ENCODE measurements at places on chromosomes 1 and 21.
A peak's percentile ranks its signal among the peaks of the same experiment; 100 is the strongest.

- DNase-seq: no peak
These were observed 107.5 kb downstream of the CSMD2 start for GRCh38 chr1:34057347-34058130.

GRCh38 chr1:153903841-153904455, 18.8 kb downstream of the GATAD2B start:
- DNase-seq: no peak

DNA sequence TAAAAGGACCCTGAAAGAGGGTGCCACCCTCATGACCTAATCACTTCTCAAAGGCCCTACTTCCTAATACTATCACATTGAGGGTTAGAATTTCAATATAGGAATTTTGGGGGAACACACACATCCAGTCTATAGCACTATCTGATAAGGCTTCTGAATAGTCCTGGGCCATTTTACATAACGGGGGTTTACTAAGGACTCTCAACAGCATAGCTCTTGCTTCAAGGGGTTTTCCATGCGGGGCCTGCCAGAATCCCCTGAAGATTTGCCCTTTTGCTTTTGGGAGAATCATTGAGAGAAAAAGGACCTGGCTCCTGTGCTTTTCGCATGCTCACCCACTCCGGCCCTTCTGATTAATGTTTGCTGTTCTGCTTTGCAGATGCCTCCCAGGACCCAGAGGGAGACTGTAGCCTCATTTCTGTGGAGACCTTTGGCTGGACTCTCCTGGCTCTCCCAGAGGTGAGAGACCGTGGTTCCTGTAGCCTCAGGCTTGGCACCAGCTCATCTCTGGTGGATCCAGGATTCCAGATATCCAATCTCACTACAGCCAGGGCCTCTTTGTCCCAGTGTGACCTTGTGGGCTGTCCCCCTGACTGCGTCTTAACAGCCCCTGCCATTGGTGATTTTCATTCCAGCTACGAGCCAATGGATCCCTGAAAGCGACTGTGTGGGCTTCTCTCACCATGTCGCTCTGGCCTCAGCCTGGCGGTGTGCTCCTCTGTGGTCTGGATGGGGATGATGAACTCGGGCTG, 72.6 kb downstream of the DDR2 start:
- DNase-seq: no peak

GRCh38 chr1:183638649-183639387, 3.2 kb upstream of the ARPC5 start:
- no peak for DNase-seq

DNA sequence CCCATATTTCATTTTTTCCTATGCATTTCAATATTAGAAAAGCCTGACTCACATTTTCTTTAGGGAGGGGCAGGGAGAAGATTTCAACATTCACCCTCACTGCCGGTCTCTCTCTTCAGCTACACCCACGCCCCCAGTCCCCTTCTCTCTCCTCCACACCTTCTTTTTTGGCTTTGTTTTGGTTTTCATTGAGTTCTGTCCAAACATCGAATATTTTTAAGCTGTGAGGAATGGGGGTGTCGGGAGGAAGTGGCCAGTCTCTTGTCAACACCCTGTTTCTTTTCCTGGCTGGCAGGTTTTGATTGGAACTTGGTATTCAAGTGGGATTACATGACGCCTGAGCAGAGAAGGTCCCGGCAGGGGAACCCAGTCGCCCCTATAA, 177.3 kb downstream of the PGBD5 start:
- DNase-seq: no peak

GRCh38 chr1:109773203-109773899, 9.6 kb upstream of the EPS8L3 start:
- peak; percentile 37 for DNase-seq

DNA sequence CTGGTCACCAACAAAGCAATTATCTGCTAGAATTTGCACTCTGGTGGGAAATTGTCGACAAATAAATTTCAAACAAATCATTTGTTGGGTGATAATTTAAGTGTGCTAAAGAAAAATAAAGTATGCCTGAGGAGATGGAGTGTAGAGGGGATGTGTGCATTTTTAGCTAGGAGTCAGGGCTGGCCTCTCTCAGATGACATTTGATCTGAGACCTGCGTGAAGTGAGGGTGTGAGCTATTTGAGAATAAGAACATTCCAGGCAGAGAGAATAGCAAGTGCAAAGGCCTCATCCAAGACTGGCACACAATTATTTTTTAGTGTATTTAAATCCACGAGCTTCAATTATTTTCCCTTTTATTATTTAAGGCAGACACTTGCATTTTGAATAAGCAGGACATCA, 19.7 kb upstream of the S1PR1 start:
- no peak for DNase-seq

GRCh38 chr1:236565530-236565929, 38.8 kb downstream of the HEATR1 start:
- no peak for DNase-seq

GRCh38 chr1:184145083-184145482, 93.6 kb downstream of the TSEN15 start:
- no peak for DNase-seq

GRCh38 chr1:230629511-230629910, 12.8 kb upstream of the COG2 start:
- no peak for DNase-seq

GRCh38 chr1:101308935-101309333, 72.1 kb downstream of the S1PR1 start:
- no peak for DNase-seq

DNA sequence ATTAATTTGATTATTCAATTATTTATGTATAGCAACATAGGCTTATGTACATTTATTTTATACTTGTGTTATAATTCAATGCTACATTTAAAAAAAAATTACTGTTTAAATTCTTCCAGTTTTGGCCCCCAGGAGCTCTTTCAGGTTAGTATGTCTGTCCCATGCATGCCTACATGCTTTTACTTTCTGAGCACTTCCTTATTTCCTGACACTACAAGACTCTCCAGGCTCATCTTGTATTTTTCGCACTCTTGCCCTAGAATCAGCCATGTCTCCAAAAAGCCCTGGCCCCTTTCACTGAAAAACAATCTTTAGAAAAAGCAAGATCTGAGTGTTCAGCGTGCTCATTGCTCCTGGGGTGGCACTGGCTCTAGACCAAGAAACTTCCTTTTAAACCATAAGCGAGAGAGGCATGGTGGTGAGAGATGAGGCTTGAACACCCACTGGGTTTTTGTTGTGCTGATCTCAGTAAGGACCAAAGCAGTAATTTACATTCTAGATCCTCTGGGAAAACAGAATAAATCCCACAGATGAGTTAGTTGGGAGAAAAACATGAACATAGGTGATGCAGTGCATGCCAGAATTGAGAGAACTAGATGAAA, 95.0 kb downstream of the SLC30A10 start:
- DNase-seq: no peak

GRCh38 chr1:36553591-36554322, 71.0 kb upstream of the CSF3R start:
- peak; percentile 37 for DNase-seq

DNA sequence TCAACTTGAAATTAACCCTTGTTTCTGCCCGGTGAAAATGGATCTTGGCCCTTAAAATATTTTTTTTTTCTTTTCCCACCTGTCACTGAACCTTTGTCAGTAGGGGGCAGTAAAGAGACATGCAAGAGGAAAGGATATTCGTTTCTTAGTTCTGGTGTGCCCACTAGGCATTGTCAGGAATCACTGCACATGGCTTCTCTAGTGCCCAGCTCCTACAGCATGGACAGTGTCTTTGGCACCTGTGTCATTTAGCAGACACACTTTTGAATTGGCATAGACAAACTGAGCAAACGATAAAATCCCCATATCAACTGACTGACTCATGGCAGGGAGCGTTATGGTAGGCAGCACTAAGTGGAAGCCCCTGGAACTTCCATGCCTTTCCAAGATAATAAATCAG, 1048.1 kb downstream of the BRINP3 start:
- DNase-seq: no peak

- no peak for DNase-seq
These were observed 16.3 kb downstream of the PIK3C2B start for GRCh38 chr1:204478172-204478899.

DNA sequence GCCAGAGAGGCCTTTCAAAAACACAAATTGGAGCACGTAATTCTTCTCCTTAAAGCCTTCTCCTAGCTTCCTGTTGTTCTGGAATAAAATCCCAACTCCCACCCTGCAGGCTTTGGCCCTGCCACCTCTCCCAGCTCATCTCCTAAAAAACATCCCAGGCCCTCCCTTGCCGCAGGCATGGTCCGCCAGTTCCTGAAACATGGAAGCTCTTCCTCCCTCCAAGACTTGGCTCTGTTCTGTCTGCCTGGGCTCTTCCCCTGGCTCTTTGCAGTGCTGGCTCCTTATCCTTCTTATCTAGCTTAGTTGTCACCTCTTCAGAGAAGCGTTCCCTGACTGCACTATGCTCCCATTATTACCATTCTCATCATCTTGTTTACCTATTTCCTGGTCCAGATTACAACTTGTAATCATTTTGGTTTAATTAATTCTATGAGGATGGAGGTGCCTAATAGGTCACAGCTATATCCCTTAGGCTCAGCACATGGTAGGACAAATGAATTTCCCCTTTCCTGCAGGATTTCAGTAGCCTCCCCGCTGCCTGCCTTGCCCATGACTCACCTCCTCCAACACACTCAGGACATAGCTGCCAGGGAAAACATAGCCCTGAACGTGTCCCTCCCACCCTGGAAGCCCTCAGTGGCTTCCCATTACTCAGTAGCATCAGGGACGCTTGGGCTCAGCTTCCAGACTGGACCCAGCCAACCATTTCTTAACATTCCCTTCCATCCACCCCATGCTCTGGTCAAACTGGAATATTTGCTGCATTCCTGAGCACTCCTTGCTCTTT, 15.7 kb upstream of the IGSF21 start:
- no peak for DNase-seq

GRCh38 chr1:86394416-86394815, 1.7 kb downstream of the ODF2L start:
- DNase-seq: no peak

DNA sequence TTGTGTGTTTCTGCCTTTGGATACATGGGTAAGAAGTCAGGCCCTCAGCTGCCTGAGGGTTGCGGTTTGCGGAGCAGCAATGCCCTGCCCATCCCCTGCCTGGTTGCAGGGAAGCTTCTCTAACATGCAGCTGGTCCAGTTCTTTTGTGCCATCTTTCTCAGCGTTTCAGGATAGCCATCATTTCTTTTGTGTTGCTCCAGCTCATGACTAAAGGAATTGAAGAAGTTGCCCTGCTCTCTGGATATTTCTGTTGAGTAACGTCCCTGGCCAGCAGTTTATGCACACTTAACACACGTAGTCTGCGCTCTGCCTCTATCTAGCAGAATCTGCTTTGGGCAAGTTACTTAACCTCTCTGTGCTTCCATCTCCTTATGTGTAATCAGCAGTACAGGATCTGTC, 62.1 kb downstream of the DOP1B start:
- DNase-seq: no peak

- no peak for DNase-seq
These were observed 8.2 kb upstream of the ST6GALNAC3 start for GRCh38 chr1:76066394-76066793.

GRCh38 chr1:235745503-235746136, 96.0 kb upstream of the GNG4 start:
- DNase-seq: no peak

DNA sequence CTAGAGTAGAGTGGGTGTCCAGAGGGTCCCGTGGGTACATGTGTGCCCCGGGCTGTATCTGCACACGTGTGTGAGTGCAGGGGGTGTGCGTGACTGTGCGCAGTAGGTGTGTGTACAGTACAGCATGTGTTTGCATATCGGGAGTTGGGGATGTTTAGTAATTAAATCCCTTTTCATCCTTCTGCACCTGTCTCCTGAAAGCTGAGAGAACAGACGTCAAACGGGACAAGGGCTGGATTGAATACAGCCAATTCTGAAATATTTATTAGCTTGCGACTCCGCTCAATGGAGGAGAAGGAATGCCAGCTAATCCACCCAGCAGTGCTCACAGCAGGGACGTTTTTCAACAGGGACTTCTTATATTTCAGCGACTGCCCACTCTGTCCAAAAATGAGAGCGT, 44.7 kb upstream of the CASZ1 start:
- no peak for DNase-seq

DNA sequence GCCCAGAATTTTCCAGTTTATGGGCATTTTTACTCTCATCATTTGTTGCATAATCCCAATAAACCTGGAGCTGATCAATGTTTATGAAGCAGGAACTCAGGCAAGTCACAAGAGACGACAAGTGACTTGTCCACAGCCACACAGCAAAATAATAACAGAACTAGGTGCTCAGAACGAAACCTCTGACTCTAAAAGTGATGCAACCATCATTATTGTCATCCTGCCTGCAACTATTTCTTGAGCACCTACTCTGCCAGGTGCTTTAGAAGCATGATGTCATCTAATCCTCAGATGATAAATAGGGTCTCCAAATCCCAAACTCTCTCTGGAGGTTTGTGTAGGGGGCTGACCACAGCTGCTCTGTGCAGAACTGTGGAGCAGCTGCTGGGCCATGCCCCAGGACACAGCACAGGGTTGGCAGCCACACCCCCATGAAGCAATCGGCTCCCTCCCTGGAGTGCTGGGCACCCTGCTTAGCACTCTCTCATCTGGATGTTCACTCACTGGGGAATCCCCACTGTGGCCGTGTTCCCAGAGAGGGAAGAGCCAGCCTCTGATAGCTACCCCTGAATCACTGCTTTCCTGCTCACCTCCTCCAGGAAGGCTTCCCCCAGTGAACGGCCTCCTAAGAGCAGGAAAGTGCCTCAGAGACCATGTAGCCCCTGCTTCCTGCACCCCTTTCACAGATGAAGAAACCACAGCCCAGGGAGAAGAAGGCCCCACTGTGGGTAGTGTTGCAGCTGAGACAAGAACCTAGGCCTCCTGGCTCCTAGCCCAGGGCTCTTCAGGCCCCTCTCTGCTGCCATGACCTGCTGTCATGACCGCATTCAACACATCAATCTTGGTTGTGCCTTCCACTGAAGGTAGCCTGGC, 2.1 kb downstream of the TTC22 start:
- DNase-seq: no peak

DNA sequence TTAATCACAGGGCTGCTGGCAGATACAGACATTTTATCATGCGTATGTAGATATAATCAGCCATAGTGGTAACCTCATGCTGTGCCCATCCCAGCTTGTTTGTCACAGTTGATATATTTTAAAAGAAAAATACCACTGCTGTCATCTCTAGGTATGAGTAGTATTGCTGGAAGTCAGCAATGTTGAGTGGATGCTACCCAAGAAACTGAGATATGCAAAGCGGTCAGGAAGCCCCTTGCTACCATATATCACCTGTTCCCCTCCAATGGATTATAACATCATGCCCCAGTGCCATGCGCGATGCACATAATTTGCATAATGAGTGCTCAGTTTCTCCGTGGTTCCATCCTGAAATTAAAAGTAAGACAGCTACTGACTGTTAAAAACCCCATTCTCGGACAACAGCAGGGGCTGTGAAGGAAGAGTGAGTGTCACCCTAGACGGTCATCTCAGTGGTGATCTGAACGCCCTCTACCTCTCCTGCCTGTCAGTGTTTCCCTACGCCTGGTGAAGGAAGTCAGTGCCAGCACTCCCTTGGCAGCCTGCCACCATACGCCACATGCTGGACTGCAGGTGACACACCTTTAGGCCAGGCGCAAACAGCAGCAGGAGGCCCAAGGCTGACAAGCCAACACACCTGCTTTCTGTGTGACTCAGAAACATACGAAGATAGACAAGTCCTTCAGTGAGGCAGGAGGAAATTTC, 2.7 kb downstream of the IL10RB start:
- peak; percentile 34 for DNase-seq

- no peak for DNase-seq
These were observed 1.4 kb upstream of the RGS2 start for GRCh38 chr1:192807211-192808162.

GRCh38 chr21:27564684-27565301, 597.9 kb upstream of the ADAMTS5 start:
- DNase-seq: no peak

Data from activated B cell treated with CpG ODN at 0.5 μM for 24 hours (primary cell).